ENCODE measurements at places on chromosomes 1 and 21.

DNA sequence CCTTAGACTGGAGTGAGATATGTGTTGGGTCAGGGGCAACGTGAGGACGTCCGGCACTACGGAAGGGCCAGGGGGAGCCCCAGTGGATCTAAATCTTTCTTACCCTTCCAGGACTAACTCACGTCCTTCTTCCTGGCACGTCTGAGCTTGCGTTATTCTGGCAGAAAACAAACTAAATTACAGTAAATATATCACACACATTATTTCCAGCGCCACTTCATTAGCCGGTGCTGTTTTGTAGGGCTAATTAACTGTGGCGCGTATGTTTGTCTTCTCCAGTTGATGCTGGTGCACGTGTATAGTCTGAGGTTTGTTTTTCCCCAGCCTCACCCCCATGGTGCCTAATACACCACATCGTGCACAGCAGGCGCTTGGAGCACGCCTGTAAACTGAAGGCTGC is 59.2 kb downstream of the TLR5 start:
- DNase-seq = no peak

GRCh38 chr1:47002211-47002610 is 21.3 kb upstream of the CYP4X1 start:
- no peak for DNase-seq

DNA sequence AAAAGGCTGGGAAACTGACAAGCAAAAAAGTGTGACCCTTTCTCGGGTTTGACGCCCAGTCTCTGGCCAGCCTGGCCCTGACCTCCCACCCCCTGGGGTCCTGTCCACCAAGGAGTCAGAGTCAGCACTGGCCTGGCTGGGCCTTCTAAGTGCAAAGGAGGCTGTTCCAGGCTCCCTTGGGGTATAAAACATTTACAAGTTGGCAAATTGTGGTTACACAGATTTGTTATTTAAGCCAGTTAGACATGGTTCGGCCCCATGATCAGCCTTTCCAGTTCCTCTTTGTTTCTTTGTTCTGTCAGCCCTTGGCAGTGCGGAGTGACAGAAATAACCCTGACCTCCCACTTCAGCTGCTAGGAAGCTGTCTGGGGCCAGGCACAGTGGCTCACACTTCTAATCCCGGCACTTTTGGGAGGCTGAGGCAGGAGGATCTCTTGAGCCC is 161.6 kb upstream of the RAB4A start:
- no peak for DNase-seq

DNA sequence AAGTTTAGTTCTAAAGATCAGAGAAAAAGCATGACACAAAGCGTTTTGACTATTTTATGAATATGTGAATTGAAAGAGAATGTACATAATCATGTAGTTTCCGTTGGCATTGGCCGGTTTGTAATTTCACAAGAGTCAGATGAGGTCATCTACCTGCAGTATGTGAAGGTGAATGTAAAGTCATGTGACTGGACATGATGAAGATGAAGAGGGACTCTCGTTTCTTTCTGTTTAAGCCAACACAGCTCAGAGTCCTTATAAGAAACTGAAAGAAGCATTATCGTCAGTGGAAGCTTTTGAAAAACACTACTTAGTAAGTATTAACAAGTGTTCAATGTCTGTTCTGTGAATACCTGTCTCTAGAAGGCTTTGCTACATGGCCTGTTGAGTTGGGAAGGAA is 30.9 kb upstream of the PWP2 start:
- no peak for DNase-seq

- no peak for DNase-seq
These were observed at the start of gene SH2D1B for GRCh38 chr1:162412002-162412401. TSS of gene SH2D1B (minus strand) at chr1:162412136. CDS start at chr1:162412016, 120 bp downstream.

DNA sequence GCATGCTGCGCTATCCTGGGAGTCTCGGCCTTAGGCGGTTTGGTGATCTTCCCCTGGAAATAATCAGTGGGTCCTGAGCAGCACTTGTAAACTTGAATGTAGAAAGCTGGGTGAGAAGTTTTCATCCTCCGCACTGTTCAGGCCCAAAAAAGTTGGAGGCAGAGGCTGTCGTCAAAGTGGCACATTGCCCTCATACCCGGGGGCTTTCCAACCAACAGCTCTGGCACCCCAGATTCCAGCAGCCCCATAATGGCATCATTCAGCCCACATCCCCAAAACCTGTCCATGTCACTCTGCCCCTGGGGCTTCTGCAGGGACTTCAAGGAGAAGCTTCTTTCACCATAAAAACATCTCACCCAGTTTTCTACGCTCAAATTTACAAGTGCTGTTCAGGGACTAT is 59.3 kb downstream of the TOR1AIP2 start:
- DNase-seq = no peak

- DNase-seq = no peak
These were observed 134.6 kb downstream of the HUNK start for GRCh38 chr21:32007456-32007855.

- no peak for DNase-seq
These were observed 9.5 kb upstream of the C1orf167 start for GRCh38 chr1:11752359-11753088.

- DNase-seq = no peak
These were observed 860 bp downstream of the TMEM63A start for GRCh38 chr1:225881081-225881958.
